GM12891 (cell line): ENCODE measurements at places on chromosomes 2 and 18.

DNA sequence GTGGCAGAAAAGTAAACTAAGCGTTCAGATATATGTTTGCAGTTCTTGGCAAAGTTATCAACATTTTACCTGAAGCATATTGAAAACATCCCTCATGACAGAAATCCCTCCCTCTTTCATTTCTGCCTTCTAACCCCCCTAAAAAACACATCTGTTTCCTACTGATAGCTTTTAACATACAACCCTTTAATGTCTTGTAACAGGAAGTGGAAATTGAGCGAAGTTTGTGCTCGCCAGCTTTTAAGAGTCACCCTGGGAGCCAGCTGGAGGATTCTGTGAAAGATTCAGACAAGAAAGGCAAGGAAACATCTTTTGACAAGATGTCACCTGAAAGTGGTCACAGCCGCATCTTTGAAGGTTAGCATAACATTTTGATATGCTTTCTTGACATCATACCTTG, 247.4 kb downstream of the XIRP2 start:
- DNase-seq = no peak

GRCh38 chr18:48024881-48025660, 94.6 kb upstream of the SMAD2 start:
- DNase-seq = no peak

DNA sequence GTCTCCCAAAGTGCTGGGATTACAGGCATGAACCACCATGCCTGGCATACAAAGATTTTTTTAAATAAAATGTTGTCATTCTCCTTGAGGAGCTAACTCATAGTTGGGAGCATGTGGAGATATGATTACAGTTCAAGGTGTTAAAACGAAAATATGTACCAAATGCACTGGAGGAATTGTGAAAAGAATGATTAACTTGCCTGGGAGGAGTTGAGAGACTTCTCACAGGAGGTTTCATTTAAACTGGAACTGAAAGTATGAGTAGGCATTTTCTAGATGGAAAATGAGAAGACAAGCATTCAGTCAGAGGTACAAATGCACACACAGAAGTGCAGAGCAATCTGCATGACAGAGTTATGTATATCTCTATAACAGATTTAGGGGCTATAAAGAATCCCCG, 126.6 kb upstream of the PDE1A start:
- peak; percentile 6 for DNase-seq

- no peak for DNase-seq
Observed at GRCh38 chr2:22520369-22521288, 864.4 kb upstream of the KLHL29 start.

DNA sequence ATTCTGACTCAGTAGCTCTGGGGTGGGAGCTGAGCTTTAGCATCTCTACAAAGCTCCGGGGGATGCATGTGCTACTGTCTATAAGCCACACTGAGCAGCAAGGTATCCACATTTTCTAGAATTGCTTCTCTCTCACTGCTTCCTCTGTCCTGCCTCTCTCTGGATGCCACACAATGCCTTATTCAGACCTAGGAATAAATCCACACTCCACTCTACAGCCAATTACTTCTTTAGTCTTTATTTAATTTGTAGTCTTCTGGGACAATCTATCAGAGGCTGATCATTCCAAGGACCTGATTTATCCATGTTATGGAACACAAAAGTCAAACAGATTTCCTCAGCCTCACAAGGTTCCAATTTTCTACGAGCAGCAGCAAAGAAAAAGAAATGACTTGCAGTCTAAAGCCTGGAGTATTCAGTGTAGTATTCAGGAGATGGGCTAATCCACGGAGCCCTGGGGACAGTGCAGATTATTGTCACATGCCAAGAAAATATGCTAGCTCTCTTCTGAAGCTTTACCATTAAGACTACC, 4.4 kb downstream of the BCL2 start:
- no peak for DNase-seq
